ENCODE measurements at places on chromosomes 16 and 17.

GRCh38 chr16:11689031-11689840 lies 21.0 kb downstream of the SNN start:
- no peak for DNase-seq

DNA sequence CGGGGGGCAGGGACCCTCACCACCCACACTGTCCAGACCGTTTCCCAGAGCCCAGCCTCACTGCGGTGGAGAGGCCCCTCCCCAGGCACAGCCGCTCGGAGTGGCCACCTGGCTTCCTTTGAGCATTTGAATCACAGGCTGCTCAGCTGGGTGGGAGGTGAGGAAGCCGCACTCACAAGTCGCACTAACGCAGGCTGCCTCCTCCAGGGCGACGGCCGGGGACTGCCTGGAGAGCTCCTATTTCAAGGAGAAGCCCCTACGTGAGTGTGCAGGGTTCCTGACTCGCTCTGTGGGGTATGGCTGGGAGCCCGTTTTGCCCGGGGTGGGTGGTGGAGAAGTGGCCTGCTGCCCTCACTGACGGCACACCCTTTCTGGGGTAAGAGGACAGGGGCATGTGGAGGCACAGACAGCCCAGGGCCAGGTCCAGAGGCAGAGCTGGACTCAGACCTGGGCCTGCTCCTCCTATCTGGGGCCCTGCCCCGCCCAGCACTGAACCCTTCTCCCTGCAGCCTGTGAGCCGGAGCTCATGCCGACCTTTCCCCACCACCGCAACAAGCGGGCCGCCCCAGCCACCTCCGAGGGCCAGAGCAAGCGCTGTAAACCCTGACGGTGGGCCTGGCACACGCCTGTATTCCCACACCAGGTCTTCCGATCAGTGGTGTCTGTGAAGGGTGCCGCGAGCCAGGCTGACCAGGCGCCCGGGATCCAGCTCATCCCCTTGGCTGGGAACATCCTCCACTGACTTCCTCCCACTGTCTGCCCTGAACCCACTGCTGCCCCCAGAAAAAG lies 6.2 kb downstream of the SPATA2L start:
- no peak for DNase-seq

GRCh38 chr16:17224350-17224749 lies 246.4 kb downstream of the XYLT1 start:
- DNase-seq: no peak

GRCh38 chr16:67922221-67922620 lies 9.4 kb downstream of the CTRL start:
- DNase-seq: no peak

DNA sequence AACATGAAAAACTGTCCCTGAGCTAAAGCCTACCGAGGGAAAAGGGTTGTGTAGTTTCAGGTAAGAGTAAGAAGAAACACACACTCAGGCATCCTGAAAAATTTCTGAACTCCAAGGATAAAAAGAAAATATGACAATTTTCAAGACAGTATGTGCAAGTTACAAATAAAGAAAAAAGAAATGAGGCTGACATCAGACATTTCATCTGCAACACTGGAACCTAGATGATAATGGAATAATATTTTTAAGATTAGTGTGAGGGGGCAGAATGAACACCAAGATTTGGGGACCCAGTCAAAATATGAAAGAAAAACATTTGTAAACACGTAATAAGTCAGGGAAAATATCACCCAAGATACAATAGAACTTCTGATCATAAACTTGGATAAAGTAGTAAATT lies 135.9 kb upstream of the PSMD7 start:
- DNase-seq: no peak
